Memory B cell (primary cell): ENCODE measurements at places on chromosomes 4 and X.

DNA sequence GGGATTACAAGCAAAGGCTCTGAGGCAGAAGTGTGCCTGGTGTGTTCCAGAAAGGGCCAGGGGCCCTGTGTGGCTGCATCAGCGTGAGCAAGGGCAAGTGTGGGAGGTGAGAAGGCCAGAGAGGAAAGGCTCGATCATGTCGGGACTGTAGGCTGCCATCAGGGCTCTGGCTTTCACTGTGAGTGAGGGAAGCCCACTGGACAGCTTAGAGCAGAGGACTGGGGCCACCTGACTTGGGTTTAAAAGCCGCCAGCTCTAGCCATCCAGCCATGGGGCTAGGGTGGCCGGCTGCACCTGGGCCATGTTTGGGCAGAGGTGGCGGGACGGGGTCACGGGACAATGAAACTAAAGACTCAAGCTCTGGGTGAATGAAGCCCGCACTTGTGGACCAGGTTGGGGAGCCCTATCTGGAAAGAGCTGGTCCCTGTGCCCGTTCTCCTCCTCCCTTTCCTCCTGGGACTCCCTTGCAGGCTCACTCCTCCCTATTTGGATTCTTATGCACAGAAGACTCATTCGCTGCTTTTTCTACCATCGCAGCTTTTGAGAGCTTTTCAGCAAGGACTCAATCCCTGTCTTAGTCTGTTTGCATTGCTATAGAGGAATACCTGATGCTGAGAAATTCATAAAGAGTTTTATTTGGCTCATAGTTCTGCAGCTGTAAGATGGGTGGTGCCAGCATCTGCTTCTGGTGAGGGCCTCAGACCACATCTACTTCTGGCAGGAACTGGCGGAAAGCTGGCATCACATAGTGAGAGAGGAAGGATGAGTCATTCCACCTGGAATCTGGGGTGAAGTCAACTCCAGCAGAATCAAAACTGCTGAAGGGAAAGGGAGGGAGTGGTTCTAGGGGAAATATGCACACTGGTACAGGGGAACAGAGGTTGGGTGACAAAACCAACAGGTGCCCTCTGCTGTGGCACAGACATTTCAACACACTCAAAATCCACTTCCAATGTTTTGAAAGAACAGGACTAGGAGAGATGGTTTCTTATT is 15.3 kb downstream of the CTAG1B start:
- DNase-seq = no peak

GRCh38 chr4:109648266-109648996 is 54.8 kb downstream of the CASP6 start:
- no peak for DNase-seq

GRCh38 chrX:31604629-31605221 is 532.9 kb upstream of the FTHL17 start:
- DNase-seq = no peak

DNA sequence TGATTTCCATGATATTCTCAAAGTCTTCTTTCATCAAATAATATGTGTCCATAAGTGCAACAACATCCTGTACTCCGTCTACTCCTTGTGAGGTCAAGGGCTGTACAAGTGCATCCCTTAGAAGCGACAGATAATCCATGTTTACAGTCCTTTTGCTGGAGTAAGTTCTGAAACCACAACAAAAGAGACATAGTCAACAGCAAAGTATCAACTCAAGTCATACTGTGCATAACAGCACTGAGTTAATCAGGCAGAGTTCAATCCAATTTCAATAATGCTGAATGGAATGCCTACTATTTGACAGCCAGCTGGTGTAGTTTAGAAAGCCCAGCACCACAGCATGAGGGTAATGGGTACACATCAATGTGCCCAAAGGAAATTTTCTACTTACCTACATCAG is 74.5 kb downstream of the RFC1 start:
- DNase-seq = no peak

DNA sequence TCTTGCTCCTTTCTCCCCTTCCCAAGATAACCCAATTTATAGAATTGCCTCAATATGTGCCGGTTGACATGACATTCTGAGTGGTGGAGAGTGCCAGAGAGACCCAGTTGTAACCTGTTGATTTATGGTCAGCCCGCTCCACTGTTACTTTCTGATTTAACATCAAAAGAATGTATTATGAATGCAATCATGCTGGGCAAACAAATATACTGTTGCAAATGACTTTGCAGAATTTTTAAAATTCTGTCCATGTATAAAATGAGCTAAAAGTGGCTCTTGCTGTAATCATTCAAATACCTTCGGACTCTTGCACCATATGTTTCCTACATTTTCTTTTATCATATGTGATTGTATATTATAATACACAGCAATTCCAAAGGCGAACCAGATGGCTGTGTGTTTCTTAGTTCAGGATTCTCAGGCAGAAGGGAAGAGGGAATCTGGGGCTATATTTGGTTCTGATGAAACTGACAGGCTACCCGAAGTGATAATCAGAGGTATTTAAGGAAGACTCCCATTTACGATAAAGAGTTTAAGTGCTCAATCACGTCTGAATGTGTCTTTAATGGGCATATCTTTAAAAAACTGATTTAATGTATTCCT is 131.7 kb downstream of the CLCN4 start:
- DNase-seq = no peak

DNA sequence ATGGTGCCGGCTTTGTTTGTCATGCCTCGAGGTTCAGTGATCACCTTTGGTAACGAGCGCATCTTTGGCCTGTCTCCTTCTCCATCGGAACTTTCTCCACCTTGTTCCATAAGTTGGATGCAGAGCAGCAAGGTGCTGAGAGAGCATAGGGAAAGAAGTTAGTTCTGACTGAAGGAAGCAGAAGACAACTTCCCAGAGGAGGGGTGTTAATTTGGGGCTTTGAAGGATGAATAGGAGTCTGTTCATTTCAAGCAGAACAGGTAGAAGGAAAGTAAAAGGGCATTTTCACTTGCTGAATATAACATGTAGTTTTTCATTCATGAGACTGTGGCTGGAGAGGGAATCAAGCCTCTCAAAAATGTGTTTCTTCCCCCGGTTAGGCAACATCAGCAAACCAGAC is 232.0 kb upstream of the PSAPL1 start:
- no peak for DNase-seq

DNA sequence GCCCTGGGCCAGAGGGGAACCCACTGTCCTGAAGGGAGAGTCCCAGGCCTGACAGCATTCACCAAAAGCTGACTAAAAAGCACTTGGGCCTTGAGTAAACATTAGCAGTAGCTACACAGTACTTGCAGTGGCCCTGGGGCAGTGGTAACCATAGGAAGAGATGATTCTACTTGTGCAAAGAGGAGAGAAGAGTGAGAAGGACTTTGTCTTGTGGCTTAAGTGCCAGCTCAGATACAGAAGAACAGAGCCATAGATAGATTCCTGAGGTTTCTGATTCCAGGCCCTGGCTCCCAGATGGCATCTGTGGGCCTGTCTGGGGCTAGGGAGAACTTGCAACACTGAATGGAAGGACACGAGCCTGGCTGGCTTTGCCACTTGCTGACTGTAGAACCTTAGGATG is 100.5 kb downstream of the PTCHD1 start:
- DNase-seq = no peak

DNA sequence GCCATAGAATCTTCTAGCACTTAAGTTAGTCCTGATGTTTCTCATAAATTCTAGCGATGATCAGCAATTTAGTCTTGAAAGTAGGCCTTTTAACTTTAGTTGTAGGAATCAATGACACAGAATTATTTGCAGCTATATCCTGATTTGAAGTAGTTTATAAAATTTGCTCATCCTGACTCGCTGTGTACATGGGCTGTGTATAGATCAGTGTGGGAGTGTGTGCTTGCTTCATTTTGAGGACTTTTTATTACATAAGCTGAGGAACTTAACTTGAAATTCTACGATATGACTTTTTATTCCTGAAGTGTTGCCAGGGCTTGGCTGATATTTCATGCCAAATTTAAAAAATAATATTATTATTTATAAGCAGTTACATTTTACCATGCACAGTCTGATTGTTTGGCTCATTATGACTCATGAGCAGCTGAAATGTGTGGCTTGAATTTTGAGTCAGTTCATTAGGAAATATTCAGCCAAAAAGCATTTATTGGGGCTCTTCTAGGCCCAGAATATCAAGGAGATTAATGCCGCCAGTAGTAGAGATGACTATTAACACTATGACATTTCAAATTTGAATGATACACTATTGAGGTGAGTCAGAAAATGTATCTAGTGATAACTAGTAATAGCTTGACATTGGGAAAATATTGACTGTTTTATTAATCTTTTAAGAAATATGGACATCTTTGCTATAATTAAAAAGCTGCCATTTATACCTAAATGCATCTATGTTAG is 128.9 kb upstream of the LIMCH1 start:
- no peak for DNase-seq

GRCh38 chrX:13085526-13085925 is 41.1 kb upstream of the FAM9C start:
- no peak for DNase-seq

GRCh38 chr4:46878641-46879040 is 30.4 kb downstream of the COX7B2 start:
- no peak for DNase-seq

GRCh38 chr4:184309241-184310170 is 91.8 kb upstream of the ENPP6 start:
- no peak for DNase-seq

DNA sequence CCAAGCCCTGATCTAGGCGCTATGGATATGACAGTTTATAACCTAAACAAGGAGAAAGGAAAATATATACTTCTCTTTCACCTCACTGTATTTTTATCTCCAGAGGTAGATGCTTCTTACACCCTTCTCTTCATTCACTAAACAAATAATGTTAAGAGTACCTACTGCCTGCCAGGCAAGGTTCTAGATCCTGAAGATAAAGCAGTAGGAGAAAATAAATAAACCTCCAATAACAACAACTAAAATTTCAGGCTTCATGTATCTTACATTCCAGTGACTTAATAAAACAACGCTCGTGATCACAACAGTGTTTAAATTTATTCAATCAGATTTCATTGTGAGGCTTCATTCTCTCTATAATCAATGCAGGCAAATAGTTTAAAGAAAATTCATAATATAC is 20.7 kb downstream of the PDGFC start:
- DNase-seq = no peak

DNA sequence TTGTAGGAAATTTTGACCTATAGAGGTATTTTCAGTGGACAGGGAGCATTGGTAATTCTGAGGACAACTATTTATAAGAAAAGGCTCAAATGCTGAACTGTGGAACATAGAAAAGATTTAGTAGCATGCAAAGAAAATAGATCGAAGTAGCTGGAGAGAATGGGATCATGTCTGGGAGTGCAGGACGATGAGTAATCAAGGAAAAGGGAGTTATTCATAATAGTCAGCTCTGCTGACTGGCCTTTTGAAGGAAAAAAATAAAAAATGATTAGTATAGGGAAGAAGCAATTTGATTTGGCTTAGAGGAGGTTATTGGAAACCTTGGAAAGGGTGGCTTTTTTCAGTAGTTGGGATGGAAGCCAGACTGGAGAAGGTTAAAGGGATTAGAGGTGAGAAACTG is 22.9 kb upstream of the ANK2 start:
- no peak for DNase-seq

DNA sequence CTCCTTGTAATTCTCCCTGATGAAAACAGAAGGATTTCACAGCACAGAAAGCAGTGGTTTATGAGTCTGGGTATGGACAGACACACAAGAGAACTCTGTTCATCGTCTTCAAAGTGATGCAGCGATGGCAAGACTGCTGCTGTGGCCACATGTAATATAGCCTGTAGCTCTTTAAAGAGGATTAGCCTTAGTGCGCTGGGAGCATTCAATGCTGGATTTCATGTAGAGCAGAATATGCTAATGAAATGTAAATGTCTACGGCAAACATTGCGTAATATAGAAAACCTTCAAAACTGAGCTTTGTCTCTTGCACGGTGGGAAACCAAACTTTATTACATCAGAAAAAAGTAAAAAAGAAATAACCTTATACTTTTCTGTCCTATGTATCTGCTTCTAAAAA is 42.9 kb downstream of the ALPK1 start:
- DNase-seq = no peak

GRCh38 chr4:158209825-158210807 is at the start of gene TMEM144:
Gene TMEM144, plus strand, starts transcription at chr4:158210486. Its CDS starts 2,182 bp downstream, at chr4:158212668.
- DNase-seq = no peak

- DNase-seq = no peak
Measured at GRCh38 chr4:187893418-187893817, 102.2 kb upstream of the ZFP42 start.
